SK-N-MC (cell line): ENCODE measurements at places on chromosomes 7 and 10.

DNA sequence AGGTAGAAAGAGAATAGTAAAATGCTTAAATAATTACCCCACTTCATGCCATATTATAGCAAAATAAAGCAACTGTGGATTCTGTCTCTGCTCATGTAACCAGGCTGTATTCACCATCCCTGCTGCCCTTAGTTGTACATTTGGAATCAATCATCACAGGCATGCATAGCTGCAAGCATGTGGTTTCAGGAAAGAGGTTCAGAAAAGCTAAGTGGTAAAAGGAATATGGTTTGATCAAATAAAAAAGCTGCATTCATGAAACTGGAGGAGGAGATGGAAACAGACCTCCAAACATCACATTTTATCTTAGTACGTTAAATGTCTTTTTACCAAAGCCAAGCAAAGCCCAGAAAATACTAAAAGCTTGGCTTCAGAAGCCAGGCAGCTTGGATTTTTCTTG lies 81.3 kb downstream of the ADAM22 start:
- no peak for DNase-seq

GRCh38 chr7:15915686-15916293 lies 229.3 kb upstream of the MEOX2 start:
- no peak for DNase-seq

DNA sequence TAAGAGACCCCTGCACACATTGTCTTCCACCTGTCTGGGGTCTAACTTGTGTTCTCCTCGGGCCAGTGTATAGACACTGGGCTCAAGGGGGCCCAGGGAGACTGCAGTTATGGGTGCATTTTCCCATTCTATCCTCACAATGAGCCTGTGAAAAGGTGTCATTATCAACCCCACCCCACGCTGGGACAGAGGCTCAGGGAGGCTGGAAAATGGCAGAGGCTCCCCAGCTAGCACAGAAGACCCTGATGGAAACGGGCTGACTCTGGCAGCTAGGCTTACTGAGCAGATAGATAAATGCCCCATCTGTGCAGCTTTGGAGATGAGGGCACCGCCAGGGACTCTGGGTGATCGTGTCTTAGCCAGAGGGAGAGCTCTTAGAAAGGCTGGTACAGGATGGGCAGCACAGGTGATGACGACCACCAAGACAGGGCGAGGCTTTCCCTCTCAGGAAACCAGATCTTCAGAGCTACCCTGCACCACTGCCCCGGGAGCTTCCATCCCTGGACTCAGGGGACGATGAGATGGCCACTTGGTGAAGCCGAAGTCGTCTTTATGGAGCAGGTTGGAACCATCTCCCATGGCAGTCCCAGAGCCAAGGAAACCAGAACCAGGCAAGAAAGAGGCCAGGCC lies 58.2 kb upstream of the CHST15 start:
- no peak for DNase-seq

DNA sequence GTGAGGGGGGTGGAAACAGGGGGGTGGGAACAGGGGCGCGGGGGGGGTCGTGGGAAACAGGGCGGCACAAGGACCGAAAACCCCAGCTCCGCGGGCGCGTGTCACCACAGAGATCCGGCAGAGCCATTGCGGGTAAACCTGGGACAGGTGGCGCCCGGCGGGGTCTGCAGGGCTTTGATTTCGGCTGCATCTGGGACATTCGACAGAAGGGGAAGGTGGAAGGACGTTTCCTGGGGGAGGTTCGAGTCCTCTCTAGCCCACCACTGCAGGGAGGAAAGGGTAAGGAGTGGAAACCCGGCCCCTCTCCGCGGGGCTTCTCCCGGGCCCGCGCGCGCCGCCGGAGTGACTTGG lies 7.5 kb downstream of the NKX2-3 start:
- no peak for DNase-seq

GRCh38 chr7:150363872-150364271 lies 4.8 kb upstream of the REPIN1 start:
- DNase-seq: no peak

GRCh38 chr7:25870574-25870973 lies 281.4 kb upstream of the NFE2L3 start:
- DNase-seq: no peak

DNA sequence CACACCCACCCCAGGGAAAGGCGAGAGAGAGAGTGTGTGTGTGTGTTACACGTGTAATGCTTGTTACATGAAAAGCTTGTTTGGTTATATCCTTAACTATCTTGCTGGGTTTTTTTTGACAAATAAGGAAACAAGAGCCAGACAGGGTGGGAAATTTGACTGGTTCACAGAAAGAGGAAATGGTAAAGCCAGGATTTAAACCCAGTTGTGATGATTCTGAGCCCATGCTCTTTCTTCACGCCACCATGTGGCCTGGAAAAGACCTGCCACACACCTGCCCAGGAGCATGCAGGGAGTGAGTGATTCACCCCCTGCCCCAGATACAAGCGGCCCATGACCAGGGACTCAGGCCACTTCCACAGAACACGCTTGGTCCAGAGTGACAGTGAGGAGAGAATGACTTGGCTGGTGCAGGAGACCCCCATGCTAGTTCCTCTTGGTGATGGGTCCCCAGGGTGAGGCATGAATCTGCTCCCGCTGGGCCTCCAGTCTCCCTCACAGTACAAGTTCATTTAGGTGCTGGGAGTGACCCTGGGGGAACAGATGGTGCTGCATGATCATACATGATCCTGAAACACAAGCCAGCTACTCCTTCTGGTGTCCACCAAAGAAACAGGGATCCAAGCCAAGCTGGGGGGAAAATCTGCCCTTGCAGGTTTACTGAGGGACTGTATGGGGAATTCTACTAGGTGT lies 21.0 kb upstream of the EIF5AL1 start:
- DNase-seq: no peak

GRCh38 chr10:8061274-8062211 lies 7.1 kb downstream of the GATA3 start:
- no peak for DNase-seq

- DNase-seq: no peak
These were observed 110.1 kb downstream of the JMJD1C start for GRCh38 chr10:63355682-63356081.

DNA sequence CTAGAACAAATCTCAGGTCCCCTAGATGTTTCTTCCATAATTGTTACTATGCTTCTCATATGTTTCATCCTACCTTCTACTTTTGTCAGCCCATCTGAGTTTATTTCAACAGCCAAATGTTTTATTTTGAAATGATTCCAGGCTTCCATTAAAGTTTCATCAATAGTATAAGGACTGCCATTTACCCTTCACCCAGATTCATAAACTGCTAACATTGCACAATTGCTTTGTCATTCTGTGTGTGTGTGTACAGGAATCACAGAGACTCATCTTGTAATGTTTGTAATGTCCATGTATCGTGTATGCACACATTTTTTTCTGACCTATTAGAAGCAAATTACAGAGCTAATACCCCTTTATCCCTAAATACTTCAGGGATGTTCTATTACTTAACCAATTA lies 25.5 kb downstream of the MMRN2 start:
- no peak for DNase-seq

- DNase-seq: no peak
These were observed 21.6 kb downstream of the MMD2 start for GRCh38 chr7:4937411-4937810.

DNA sequence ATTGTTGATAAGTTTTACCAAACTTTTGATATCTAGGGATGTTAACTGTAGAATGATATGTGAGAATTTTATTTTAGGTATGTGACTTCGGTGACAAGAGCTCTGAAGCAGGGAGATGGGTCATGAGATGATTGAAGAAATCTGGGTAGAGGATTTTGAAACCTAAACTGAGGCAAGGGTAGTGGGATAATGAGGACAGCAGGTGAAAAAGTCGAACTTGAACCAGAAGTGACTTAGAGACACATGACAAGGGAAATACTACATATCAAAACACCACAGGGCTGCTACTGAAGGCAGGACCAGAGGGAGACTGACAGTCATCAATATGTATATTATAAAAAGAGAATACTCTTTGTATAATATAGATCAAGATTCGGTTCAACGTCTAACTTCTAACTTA lies 113.2 kb downstream of the WDFY4 start:
- no peak for DNase-seq

- DNase-seq: no peak
These were observed 90.3 kb downstream of the SLC37A3 start for GRCh38 chr7:140308060-140308459.

DNA sequence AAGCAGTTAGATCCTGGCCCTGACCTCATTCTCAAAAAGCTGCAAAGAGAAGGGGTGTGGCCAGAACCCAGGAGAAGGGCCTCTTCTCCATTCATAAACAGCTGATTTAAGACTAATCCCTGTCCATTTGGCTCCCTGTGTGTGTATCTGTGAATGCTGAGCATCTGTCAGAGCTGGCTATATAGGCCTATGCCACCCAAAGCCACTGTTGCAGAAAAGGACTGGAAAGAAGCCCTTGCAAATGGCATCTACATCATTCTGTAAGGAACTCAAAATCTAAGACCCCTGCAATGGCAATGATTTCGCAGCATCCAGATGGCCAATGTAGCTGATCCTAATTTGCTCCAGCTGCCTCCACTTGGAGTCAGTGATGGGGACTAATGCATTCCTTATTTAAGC lies 384.5 kb downstream of the KCNMA1 start:
- no peak for DNase-seq

- DNase-seq: no peak
These were observed 133.3 kb downstream of the PFKFB3 start for GRCh38 chr10:6336016-6336415.

DNA sequence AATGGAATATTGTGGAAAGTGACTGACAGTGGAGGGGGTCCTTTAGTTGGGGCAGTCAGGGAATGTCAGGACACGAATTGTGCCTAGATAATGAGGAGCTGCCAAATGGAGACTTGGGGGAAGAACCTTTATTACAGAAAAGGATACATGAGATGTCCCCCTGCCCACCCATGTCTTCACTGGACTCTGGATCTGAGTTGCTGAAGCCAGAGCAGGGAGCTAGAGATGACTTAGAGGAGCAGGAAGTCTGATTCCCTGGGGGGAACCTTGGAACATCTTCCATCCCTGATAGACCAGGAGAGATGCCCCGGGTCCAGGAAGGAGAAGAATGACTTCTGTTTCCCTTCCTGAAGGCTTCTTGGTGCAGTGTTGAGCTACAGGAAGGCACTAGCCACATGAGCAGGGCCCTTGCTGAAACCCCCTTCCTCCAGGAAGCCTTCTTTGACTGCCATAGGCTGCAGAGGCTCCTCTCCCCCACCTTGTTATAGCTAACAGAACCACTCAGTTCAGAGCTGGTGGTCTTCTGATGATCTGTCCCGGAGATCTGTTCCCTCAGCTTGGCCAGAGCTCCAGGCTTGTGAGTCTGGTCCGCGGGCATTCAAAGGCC lies 747 bp upstream of the NEURL1 start:
- no peak for DNase-seq

DNA sequence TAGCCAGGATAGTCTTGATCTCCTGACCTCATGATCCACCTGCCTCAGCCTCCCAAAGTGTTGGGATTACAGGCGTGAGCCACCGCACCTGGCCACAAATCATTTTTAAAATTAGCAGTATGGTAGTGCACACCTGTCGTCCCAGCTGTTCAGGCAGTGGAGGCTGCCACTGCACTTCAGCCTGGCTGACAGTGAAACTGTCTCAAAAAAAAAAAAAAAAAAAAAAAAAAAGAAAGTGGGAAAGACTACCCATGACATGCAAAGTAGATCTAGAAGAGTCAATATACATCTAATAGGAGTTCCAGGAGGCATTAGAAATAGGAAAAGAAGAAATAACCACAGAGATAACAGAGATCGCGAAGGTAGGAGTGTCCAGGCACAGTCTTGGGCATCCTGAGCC lies 3.2 kb downstream of the CSGALNACT2 start:
- no peak for DNase-seq

DNA sequence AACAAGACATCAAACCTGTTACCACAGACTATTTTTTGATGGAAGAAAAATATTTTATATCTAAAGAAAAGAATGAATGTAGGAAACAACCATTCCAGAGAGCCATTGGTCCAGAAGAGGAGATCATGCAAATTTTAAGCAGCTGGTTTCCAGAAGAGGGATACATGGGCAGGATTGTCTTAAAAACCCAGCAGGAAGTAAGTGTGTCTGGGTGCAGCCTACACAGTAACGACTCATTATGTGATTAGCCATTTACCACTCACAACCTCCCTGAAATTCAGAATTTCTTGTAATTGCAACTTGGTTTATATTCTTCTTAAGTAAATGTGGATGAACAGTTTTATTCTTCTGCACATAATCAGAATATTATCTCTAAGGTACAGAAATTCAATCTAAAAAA lies 46.2 kb downstream of the NOC3L start:
- no peak for DNase-seq

GRCh38 chr10:5584895-5585516 lies 60.2 kb downstream of the CALML3 start:
- no peak for DNase-seq

DNA sequence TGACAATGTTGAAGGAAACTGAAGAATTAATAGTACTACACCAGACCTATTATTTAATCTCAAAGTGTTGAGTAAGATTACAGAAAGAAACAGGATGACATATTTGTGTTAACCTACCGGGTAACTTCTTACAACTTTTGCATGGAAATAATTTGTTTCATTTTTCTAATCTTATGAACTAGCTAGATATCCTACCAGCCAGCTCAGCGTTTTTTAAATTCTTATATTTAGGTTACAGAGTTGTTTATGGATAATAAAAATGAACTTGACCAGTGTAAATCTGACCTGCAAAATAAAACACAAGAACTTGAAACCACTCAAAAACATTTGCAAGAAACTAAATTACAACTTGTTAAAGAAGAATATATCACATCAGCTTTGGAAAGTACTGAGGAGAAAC lies 37.0 kb downstream of the KIF11 start:
- DNase-seq: no peak

- DNase-seq: no peak
These were observed 24.2 kb downstream of the NCOA4 start for GRCh38 chr10:46006219-46006618.

- DNase-seq: peak; percentile 66
These were observed 29.1 kb downstream of the GTF2IRD1 start for GRCh38 chr7:74482629-74483401.

GRCh38 chr7:29888006-29888405 lies 81.7 kb downstream of the WIPF3 start:
- no peak for DNase-seq

DNA sequence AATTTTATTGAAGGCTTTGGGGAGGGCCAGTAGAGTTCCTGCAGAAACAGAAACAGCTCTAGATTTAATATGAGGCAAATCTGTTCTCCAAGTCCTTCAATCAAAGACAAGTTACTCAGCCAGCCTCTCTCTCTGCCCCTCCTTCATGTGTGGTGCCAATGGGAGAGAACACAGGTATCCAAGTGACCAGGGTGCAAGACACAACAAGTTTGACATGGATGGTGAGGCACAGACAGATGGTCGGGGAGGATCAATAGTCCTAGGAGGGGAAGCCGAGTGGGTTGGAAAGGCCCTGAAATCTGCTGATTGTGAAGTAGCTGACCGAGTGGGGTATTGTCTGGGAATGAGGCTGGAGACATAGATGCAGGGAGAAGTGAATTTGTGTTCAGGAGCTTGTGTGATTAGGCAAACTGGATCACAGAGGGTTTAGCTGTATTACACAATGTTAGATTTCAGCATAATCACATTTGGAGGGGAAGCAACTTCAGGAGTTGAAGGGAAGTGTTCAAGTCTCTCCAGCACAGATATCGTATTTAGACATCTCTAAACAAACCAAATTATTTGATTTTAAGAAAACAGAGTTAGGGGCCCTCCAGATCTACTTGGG lies 1.5 kb downstream of the GIMAP1 start:
- DNase-seq: no peak

- DNase-seq: no peak
These were observed 283.0 kb downstream of the USP6NL start for GRCh38 chr10:11328264-11329061.
